Naive thymus-derived CD8-positive, alpha-beta T cell (primary cell): ENCODE measurements at places on chromosomes 4 and X. TPM values are rescaled to one million over a fixed set of nuclear protein-coding genes. Genes with fewer than 3 reads are reported as not detected.

DNA sequence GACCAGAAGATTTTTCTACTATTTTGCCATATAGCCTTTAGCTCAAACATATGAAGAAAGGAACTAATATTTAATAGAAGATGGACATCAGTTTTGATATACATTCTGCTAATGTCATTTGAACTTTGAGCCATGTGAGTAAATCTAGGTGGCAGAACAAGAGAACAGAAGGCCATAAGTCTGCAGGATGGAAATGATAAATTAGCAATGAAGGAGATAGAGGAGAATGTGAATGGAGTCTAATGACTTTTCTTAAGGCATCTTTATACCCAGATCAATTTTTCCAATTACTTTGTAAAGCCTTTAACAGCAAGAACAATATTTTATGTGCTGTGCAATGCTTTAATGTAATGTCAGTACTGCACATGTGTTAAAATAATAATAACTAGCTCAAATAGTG is 30.1 kb upstream of the ALG13 start:
- no peak overlapping the region for H3K27ac ChIP-seq
- H3K36me3 ChIP-seq: no peaks in the 10 kb centered on the region
- no peaks in the 10 kb centered on the region for H3K27me3 ChIP-seq
- no peaks in the 10 kb centered on the region for H3K4me1 ChIP-seq
- DNase-seq: no peak

GRCh38 chr4:66404141-66404540 is 733.9 kb upstream of the EPHA5 start:
- no peaks in the 10 kb centered on the region for H3K4me1 ChIP-seq
- no peak overlapping the region for H3K27ac ChIP-seq
- no peak overlapping the region for H3K4me3 ChIP-seq
- DNase-seq: no peak
- no peaks in the 10 kb centered on the region for H3K27me3 ChIP-seq

DNA sequence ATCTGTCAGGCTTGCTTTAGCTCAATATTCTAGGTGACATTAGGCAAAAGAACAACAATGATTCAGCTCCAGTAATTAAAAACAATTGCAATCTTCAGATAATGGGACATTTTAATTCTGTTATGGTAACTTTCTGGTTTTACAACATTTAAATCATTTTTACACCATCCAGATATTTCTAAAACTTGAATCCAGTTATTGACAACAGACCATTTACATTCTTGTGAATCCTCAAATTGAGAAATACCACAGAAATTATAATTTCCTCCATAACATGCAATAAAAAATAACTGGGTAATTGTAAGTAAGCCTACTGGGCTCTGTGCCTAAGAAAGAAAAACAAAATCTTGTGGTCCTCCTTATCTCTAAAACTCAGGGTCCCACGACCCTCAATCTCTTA is 195.0 kb upstream of the S100G start:
- no peaks in the 10 kb centered on the region for H3K27me3 ChIP-seq
- H3K36me3 ChIP-seq: no peaks in the 10 kb centered on the region
- H3K4me3 ChIP-seq: no peak overlapping the region
- no peaks in the 10 kb centered on the region for H3K4me1 ChIP-seq
- no peak for DNase-seq

The ABHD18 gene
- total RNA-seq: 27.5 TPM

DNA sequence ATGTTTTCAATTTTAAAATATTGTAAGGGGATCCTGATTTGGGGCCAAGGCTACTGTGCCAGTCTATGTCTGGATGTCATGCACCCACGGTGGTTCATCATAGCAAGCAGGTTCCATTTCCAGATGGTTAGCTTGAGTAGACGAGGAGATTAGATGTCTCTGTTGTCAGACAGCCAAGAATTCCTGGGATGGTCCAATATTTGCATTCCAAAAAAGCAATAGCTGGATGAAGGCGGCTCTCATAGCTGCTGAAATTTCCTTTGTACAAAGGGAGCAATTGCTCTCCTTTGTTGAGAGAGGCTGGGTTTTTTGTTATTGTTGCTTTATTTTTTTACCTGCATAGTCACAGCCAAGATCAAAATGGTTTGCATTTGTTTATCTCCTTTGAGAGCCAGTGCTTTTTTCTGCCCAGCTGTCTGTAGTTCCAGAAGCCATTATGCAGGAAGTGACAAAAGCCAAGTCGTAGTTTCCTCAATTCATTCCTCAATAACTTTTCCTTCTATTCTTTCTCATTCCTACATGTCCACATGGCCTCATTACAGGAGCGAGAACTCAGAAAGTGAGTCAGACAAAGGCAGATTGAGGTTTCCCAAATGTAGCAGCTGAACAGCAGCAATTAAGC is 107.9 kb downstream of the MMRN1 start:
- no peak for DNase-seq
- H3K4me3 ChIP-seq: no peak overlapping the region
- H3K4me1 ChIP-seq: no peaks in the 10 kb centered on the region
- no peaks in the 10 kb centered on the region for H3K36me3 ChIP-seq

- no peaks in the 10 kb centered on the region for H3K36me3 ChIP-seq
- no peak overlapping the region for H3K27ac ChIP-seq
- H3K4me3 ChIP-seq: no peak overlapping the region
- H3K4me1 ChIP-seq: no peaks in the 10 kb centered on the region
- DNase-seq: no peak
Measured at GRCh38 chr4:174775366-174775765, 53.7 kb downstream of the GLRA3 start.

The LARP7 gene
- 61.1 TPM for total RNA-seq

GRCh38 chr4:86523333-86523732 is 70.8 kb upstream of the PTPN13 start:
- no peak overlapping the region for H3K27ac ChIP-seq
- no peaks in the 10 kb centered on the region for H3K4me1 ChIP-seq
- peaks cover 13% of the 10 kb centered on the region for H3K27me3 ChIP-seq
- no peak for DNase-seq
- no peak overlapping the region for H3K4me3 ChIP-seq

The KCNIP4 gene
- total RNA-seq: not detected

The SHROOM2 gene
- not detected for total RNA-seq

DNA sequence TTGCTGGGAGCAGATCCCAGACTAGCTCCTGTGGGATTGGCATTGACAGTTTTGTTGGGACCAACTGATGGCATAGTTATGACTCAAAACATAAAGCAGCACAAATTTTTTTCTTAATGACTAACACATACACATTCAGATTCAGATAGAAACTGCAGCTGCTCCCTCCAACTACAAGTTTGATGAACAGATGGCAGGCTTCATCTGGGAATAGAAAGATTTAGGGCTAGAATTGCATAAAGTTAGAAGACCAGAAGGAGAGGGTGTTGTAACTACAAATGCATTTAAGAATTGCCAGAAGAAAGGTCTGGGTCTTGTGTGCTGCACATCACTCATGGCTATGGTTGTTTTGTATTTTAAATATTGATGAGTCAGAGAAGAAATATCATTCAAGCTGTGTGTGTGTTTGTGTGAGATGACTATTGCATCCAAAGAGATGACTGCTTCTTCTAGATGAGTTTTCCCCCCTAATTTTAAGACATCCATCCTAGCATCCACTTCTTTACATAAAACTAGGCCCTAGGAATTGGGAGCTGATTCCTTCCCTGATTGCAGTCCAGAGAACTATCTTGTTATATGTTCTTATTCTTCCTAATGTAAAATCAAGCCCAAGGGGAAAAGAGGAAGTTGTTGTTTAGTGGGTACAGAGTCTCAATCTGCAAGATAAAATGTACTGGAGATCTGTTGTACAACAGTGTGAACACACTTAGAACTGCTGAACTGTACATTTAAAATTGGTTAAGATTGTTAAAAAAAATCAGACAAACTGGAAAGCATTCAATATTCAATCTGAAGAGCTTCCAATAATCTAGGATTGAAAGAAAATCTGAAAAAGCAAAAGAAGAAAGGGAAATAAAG is 175.1 kb downstream of the PARM1 start:
- H3K4me3 ChIP-seq: no peak overlapping the region
- peaks cover 3% of the 10 kb centered on the region for H3K27me3 ChIP-seq
- no peak for DNase-seq
- H3K27ac ChIP-seq: no peak overlapping the region
